AG09319 (cell line): ENCODE measurements at places on chromosomes 7 and 10.

DNA sequence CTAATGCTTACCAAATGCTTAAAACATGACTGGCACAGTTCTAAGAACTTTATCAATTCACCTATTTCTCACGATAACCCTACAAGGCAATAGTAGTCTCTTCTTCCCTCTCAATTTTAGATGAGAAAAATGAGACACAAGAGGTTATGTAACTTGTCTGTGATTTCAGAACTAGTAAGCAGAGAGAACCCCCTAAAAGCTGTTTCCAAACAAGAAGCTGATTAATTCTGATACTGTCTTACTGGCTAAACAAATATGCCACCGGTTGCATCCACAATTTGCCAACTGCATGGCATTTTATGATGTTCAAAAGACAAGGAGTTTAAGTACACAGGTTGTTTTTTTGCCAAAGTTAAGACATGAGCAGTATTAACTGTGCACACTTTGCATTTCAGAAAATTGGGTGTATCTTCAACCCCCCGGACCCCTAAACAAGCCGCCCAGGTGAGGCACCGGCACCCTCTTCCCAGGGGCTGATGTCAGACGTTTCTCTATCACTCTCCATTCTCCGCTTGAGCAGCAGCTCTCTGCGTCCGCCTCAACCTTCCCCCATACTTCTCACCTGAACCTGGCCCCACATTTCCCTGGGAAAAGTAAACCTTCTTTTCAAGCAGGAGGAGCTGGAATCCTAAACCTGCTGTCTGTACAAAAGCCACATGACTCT, 21.7 kb downstream of the RSU1 start:
- DNase-seq, result no peak

DNA sequence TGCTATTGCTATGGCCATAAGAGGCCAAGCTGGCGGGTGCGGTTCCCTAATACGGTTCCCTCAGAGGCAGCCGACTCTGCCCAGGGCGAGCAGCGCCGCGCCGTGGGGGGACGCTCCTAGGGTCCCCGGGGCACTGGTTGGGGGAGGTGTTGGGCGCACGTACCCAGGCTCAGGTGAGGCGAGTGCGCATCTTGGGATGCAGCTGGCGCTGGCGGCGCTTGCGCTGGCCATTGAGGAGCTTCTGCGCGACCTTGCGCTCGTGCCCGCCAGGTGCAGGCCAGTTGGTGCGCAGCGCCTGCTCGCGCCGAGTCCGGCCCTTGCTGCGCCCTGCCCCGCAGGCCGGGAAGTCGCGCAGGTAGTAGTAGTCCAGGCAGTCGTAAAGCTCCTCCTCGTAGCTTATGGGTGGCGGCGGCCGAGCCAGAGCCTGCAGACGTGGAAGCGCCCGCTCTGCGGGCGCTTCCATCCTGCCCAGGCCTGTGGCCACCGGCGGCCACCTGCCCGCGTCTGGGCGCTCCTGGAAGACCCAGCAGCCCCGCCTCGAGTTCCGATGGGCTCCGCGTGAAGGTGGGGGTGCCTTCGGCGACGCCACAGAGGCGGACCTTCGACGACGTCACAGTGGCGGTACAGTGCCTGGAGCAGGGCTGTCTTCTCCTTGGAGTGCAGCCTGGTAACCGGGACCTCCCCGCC, at the start of gene NUPR2:
NUPR2 (minus strand) TSS at position 566 of the 687 bp plus-strand sequence; CDS start at position 463, 103 bp downstream.
- no peak for DNase-seq

DNA sequence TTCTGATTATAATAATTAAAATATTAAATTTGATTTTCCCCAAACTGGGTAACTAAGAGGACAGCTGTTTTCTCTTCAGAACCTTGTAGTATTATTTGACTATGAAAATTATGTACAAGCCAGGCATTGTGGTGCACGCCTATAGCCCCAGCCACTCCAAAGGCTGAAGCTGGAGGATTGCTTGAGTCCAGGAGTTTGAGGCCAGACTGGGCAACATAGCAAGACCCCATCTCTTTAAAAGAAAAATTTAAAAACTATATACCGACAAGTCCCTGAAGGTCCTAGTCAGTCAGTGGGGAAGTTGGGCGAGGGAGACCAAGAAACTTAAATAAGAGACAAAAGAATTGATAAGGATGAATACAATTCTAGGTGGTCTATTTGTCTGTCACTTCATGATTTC, 27.1 kb upstream of the UBE2D1 start:
- DNase-seq, result no peak

DNA sequence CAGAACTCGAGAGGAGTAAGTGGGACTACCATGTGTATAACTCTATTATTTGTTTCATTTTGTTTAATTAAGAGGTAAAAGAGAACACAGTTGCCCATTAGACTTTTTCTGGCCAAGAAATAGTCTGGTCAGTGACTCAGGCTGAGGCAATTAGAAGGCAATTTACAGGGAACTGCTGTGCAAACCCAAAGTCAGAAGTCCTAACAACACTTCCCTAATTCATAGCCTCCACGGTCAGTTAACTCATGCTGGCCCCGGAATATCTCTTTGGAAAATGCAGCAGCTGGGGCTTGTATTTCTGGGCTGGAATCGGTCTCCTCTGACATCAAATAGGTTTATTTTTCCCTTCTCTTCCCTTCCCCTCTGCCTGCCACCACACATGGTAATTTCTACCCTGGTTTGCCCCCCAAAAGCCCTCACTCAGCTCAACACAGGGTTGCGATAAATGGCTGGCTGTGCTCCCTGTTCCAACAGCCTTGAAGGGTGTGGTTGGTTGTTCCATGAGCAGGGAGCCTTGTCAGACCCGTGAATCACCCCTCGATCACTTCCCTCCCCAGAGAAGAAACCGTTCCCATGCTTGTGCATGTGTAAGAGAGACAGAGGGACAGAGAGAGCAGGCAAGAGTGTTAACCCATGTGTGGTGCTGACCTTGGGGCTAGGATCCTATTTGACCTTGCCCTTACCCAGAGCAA, 5.3 kb downstream of the SH3PXD2A start:
- DNase-seq, result no peak
